ENCODE measurements at places on chromosomes 5 and 9. TPM values are rescaled to one million over a fixed set of nuclear protein-coding genes. Genes with fewer than 3 reads are reported as not detected.

MYORG gene
- 6.4 TPM for total RNA-seq

PRELID2 gene
- 24.6 TPM for total RNA-seq

SLC6A3 gene
- 0.32 TPM for total RNA-seq

DNA sequence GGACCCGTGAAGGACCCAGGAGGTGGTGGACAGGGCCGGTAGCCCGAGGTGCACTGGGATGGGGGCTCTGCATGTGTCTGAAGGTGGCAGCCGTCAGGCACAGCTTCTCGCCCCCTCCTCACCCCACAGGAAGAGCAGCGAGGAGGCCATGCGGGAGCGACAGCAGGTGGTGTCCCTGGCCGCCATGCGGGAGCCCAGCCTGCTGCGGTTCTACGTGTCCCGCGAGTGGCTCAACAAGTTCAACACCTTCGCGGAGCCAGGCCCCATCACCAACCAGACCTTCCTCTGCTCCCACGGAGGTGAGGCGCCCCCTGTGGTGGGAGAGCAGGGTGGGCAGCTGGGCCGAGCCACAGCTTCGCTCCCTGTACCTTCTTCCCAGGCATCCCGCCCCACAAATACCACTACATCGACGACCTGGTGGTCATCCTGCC is 39.9 kb downstream of the USP20 start:
- no peaks in the 10 kb centered on the region for H3K4me1 ChIP-seq
- H3K27ac ChIP-seq = no peak overlapping the region
- H3K36me3 ChIP-seq = peaks cover 11% of the 10 kb centered on the region
- H3K4me3 ChIP-seq = no peak overlapping the region

- no peak for DNase-seq
- H3K27me3 ChIP-seq = no peaks in the 10 kb centered on the region
- no peaks in the 10 kb centered on the region for H3K36me3 ChIP-seq
- no peak overlapping the region for H3K27ac ChIP-seq
- no peaks in the 10 kb centered on the region for H3K4me1 ChIP-seq
These were observed 52.1 kb upstream of the RGMB start for GRCh38 chr5:98721231-98721928.

GRCh38 chr5:80904533-80905187 is 55.5 kb upstream of the RASGRF2 start:
- no peak for DNase-seq
- no peaks in the 10 kb centered on the region for H3K36me3 ChIP-seq
- no peaks in the 10 kb centered on the region for H3K4me1 ChIP-seq
- no peaks in the 10 kb centered on the region for H3K27me3 ChIP-seq

LURAP1L gene
- total RNA-seq = 25.2 TPM

- H3K27ac ChIP-seq = no peak overlapping the region
- no peaks in the 10 kb centered on the region for H3K36me3 ChIP-seq
- H3K4me1 ChIP-seq = no peaks in the 10 kb centered on the region
- no peak for DNase-seq
- no peak overlapping the region for H3K4me3 ChIP-seq
These were observed 53.6 kb downstream of the GIN1 start for GRCh38 chr5:103066326-103066725.

- no peak overlapping the region for H3K4me3 ChIP-seq
- DNase-seq = no peak
- H3K27me3 ChIP-seq = no peaks in the 10 kb centered on the region
- H3K27ac ChIP-seq = no peak overlapping the region
- no peaks in the 10 kb centered on the region for H3K36me3 ChIP-seq
These were observed 146.1 kb downstream of the MAST4 start for GRCh38 chr5:66742083-66742895.

RASEF gene
- total RNA-seq = not detected

DNA sequence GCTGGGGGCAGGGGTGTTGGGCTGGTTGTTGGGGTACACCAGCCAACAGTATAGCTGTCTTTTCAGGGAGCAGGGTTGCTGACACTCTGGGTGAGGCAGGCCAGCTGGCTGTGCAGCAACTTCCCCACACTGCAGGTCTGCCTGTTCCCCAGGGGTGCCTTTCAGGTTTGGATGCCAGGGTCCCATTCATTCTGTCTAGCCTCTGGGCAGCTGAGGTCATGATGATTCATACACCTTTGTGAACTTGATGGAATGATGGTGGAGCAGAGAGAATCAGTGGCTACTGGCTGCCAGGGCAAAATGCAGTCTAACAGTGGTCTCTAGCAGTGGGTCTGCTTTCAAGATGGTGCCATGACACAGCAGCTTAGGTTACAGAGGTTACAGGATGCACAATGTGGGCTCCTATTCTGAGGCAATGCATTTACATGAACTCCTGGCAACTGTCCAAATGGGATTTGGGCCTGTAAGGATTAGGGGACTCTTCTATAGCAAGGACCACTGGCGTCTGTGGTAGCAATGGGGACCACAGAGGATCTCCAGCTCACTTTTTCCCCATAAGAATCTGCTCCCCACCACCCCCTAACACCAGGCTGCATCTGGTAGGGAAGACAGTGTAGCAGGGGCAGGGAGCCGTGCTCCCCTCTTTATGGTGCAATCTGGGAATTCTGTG is 103.7 kb downstream of the FEM1C start:
- DNase-seq = no peak
- H3K4me3 ChIP-seq = no peak overlapping the region
- H3K36me3 ChIP-seq = no peaks in the 10 kb centered on the region

DNA sequence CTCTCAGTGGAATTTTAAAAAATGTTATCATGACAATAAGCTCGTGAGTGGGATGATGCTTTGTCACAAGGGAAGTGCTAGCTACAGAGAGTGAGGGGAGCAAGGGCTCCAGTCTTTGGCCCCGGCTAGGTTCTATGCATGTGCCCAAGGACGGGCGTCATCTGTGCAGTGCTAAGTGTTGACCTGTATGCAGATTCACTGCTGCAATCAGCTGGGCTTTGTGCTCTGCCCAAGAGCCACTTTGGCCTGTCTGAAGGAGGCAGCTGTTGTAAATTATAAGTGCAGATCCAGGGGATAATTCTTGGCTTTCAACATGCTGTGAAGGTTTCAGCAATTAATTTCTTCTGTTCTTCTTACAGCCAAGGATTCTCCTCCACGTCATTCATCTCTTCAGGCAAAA is 268.6 kb downstream of the PSAT1 start:
- H3K27ac ChIP-seq = no peak overlapping the region
- DNase-seq = no peak
- H3K27me3 ChIP-seq = no peaks in the 10 kb centered on the region
- H3K36me3 ChIP-seq = no peaks in the 10 kb centered on the region
- no peak overlapping the region for H3K4me3 ChIP-seq

DNA sequence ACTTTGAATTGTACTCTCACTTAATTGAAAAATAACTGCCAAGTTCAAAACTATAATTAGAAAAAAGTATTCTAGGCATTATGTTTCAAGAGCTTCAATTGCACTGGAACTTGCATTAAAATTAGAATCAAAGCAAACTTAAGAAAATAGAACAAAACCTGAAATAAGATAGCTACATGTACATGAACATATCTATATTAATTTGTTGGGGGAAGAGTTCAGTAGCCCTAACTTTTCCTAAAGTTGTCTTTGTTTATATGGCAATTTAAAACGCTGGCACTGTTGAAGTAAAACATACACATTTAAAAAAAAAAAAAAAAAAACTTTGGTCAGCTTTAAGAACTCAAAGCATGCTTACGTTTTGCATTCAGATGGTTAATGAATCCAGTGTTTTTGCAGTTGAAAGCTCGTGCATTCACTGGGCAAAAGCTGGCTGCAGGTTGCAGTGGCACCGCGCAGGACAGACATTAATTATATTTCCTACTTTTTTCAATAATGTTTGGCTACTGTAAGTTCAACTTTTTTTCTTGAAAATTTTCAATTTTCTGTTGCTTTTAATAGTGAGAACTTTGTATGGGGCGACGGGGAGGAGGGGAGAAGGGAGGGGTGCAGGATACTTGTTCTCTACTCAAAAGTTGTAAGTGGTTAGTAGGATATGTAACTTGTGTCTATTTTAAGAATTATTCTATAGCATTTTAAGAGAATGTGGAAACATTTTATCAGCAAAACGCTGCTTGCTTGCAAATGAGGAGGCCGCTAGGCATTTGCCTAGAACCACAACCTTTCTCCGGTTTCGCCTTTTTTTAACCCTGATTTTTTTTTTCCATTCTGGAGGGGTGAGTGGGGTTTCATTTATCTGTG is 3.9 kb downstream of the NR2F1 start:
- H3K36me3 ChIP-seq = no peaks in the 10 kb centered on the region
- DNase-seq = no peak
- peak overlapping the region; percentile 75 for H3K4me3 ChIP-seq
- H3K27me3 ChIP-seq = peaks cover 42% of the 10 kb centered on the region
- H3K4me1 ChIP-seq = no peaks in the 10 kb centered on the region
- peak overlapping the region; percentile 23 for H3K27ac ChIP-seq

- no peaks in the 10 kb centered on the region for H3K4me1 ChIP-seq
- H3K27ac ChIP-seq = no peak overlapping the region
- no peaks in the 10 kb centered on the region for H3K36me3 ChIP-seq
- no peak for DNase-seq
These were observed 6.2 kb upstream of the SHB start for GRCh38 chr9:38075272-38075671.

GNA14 gene
- 1.8 TPM for total RNA-seq

- H3K27me3 ChIP-seq = no peaks in the 10 kb centered on the region
- peaks cover 3% of the 10 kb centered on the region for H3K4me1 ChIP-seq
- no peaks in the 10 kb centered on the region for H3K36me3 ChIP-seq
- peak overlapping the region; percentile 89 for H3K27ac ChIP-seq
- H3K4me3 ChIP-seq = no peak overlapping the region
These were observed 136.1 kb downstream of the LHFPL2 start for GRCh38 chr5:78512435-78512834.

CNTLN gene
- total RNA-seq = 13.6 TPM

SLCO4C1 gene
- 0.66 TPM for total RNA-seq

ZNF354C gene
- total RNA-seq = 7.4 TPM

PCDHB16 gene
- total RNA-seq = 6.3 TPM

DNA sequence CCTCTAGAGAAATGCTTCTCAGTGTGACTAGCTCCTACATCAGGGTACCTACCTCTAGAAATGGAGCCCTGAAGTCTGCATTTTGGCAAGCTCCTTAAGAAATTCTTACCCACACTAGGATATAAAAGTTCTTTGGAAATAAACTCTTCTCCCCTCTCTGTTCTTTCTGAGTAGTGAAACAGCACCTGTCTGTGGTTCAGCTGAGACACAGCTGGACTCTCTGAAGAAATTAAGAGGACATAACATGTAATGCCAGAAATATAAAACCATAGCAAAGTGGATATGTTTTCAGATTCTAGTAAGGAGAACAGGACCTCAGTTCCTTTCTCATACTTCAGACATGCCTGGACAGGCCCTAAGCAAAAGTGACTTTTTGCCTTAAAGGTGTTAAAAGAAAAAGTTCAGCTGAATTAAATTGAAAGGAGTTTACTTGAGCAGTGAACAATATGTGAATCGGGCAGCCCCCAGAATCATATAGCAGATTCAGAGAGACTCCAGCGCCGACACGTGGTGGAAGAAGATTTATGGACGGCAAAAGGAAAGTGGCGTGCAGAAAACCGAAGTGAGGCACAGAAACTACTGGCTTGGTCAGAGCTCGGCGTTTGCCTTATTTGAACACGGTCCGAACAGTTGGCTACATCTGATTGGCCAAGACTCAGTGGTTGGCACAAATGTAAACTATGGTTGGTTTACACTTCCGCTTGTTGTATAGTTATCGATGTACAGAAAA is 64.5 kb downstream of the PRKACG start:
- no peaks in the 10 kb centered on the region for H3K27me3 ChIP-seq
- DNase-seq = peak; percentile 31
- H3K4me1 ChIP-seq = no peaks in the 10 kb centered on the region
- H3K27ac ChIP-seq = peak overlapping the region; percentile 24
- no peak overlapping the region for H3K4me3 ChIP-seq

- DNase-seq = no peak
- H3K27ac ChIP-seq = no peak overlapping the region
- H3K4me1 ChIP-seq = no peaks in the 10 kb centered on the region
These were observed 62.4 kb downstream of the NDST1 start for GRCh38 chr5:150570333-150570732.

GRCh38 chr5:66134407-66134861 is 9.7 kb upstream of the SREK1 start:
- H3K4me3 ChIP-seq = no peak overlapping the region
- no peak for DNase-seq
- H3K27me3 ChIP-seq = no peaks in the 10 kb centered on the region
- H3K36me3 ChIP-seq = no peaks in the 10 kb centered on the region
- no peaks in the 10 kb centered on the region for H3K4me1 ChIP-seq

FST gene
- total RNA-seq = 23.0 TPM

MELK gene
- 0.59 TPM for total RNA-seq

PRUNE2 gene
- 14.7 TPM for total RNA-seq

GRCh38 chr5:98774192-98775033 is 950 bp downstream of the RGMB start:
- peaks cover 21% of the 10 kb centered on the region for H3K4me1 ChIP-seq
- DNase-seq = peak; percentile 62
- peak overlapping the region; percentile 96 for H3K27ac ChIP-seq

DNA sequence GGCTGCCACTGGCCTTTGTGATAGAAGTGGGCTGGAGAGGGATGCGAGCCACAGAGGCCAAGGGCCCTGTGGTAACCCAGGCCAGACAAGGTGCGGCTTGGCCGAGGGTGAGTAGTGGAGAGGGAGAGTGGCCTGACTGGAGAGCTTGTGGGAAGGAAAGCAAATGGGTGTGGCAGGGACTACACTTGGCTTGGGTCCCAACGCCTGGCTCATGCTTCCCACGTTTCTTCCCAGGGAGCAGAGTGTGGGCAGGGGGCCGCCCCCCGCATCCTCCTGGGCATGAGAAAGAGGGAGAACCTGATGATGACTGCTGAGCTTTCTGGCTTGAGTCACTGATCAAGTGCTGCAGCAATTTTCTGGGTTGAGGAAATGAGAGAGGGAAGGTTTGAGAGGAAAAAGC is 95.7 kb downstream of the ANKH start:
- no peak for DNase-seq
- H3K27me3 ChIP-seq = no peaks in the 10 kb centered on the region
- H3K36me3 ChIP-seq = no peaks in the 10 kb centered on the region
- H3K4me3 ChIP-seq = no peak overlapping the region
- H3K27ac ChIP-seq = no peak overlapping the region

- no peak overlapping the region for H3K27ac ChIP-seq
- no peaks in the 10 kb centered on the region for H3K27me3 ChIP-seq
- H3K4me1 ChIP-seq = no peaks in the 10 kb centered on the region
- no peak overlapping the region for H3K4me3 ChIP-seq
These were observed 483.1 kb upstream of the ZNF608 start for GRCh38 chr5:125229556-125229955.

HARS2 gene
- total RNA-seq = 21.1 TPM

- H3K36me3 ChIP-seq = no peaks in the 10 kb centered on the region
- no peak overlapping the region for H3K4me3 ChIP-seq
- H3K4me1 ChIP-seq = no peaks in the 10 kb centered on the region
- no peaks in the 10 kb centered on the region for H3K27me3 ChIP-seq
These were observed 93.8 kb upstream of the SEMA6A start for GRCh38 chr5:116668390-116668789.

LVRN gene
- 3.3 TPM for total RNA-seq

- H3K4me1 ChIP-seq = no peaks in the 10 kb centered on the region
- H3K36me3 ChIP-seq = no peaks in the 10 kb centered on the region
- DNase-seq = no peak
These were observed 25.2 kb downstream of the WNK2 start for GRCh38 chr9:93209097-93209496.

DAB2 gene
- total RNA-seq = 119 TPM

OLFM1 gene
- total RNA-seq = 17.4 TPM

ASPN gene
- 6.3 TPM for total RNA-seq

GRCh38 chr5:150411245-150411979 is 1.3 kb downstream of the CD74 start:
- no peaks in the 10 kb centered on the region for H3K27me3 ChIP-seq
- DNase-seq = no peak
- H3K36me3 ChIP-seq = no peaks in the 10 kb centered on the region
- no peaks in the 10 kb centered on the region for H3K4me1 ChIP-seq

GRCh38 chr5:179599566-179599965 is 23.9 kb downstream of the HNRNPH1 start:
- H3K36me3 ChIP-seq = peaks cover 23% of the 10 kb centered on the region
- no peak for DNase-seq
- no peak overlapping the region for H3K27ac ChIP-seq
- H3K4me1 ChIP-seq = no peaks in the 10 kb centered on the region
- H3K4me3 ChIP-seq = no peak overlapping the region
- no peaks in the 10 kb centered on the region for H3K27me3 ChIP-seq
